Neuronal stem cell (in vitro differentiated cells): ENCODE measurements at places on chromosomes 7 and 10.

DNA sequence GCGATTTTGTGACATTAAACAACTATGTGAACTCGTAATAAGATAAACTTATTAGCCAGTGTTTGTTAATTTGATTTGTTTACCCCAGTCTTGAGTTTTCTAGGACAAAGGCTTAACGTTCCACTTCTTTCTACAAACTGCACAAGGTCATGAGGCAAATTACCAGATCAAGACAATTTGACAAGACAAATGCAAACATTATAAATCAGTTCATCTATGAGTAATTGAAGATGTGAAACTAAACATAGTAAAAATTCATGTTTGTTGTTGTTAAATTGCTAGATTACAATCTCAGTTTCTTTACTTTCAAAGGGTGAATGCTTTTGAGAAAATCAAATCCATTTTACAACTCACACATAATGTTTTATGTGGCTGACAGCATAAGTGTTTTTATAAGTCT is 13.4 kb upstream of the ZNF804B start:
- DNase-seq, result no peak

GRCh38 chr7:66683770-66684123 is 55.1 kb downstream of the KCTD7 start:
- no peak for DNase-seq

DNA sequence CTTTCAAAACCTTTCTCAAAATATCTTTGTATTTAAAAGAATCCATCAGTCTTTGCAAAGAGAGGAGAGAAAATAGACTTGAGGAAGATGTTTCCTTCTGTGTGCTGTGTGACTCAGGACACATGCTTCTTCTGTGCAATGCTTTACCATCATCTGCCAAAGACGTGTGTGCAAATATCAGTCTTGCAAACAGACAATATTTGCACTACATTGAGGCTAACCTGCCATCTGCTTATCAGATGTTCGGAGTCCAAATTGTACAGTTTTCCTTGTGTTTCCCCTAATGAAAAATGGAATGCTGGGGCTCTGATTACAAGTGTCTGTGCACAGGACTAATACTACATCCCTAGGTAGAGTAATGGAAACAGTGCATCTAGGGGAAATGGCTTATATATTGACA is 353.1 kb upstream of the LRRTM3 start:
- DNase-seq, result no peak

DNA sequence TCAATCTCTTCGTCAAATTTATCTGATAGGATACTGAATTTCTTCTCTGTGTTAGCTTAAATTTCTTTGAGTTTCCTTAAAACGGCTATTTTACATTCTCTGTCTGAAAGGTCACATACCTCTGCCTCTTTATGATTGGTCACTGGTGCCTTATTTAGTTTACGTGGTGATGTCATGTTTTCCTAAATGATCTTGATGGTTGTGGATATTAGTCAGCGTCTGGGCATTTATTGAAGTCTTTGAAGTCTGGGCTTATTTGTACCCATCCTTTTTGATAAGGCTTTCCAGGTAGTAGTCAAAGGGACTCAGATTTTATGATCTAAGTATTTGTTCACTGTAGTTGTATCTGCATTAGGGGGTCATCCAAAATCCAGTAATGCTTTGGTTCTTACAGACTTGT is 1407.5 kb upstream of the LRRTM3 start:
- DNase-seq, result no peak

DNA sequence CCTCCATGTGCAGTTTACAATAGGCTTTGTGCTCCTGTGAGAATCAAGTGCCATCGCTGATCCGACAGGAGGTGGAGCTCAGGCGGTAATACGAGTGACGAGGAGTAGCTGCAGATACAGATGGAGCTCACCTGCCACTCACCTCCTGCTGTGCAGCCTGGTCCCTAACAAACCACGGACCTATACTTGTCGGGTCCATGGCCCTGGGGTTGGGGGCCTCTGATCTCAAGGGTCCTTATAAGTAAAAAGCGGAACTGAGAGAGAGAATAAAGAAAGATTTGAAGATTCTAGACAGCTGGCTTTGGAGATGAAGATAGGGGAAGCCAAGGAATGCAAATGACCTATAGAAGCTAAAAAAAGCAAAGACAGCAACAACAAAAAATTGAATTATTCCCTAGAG is 130.6 kb downstream of the PLXDC2 start:
- no peak for DNase-seq

DNA sequence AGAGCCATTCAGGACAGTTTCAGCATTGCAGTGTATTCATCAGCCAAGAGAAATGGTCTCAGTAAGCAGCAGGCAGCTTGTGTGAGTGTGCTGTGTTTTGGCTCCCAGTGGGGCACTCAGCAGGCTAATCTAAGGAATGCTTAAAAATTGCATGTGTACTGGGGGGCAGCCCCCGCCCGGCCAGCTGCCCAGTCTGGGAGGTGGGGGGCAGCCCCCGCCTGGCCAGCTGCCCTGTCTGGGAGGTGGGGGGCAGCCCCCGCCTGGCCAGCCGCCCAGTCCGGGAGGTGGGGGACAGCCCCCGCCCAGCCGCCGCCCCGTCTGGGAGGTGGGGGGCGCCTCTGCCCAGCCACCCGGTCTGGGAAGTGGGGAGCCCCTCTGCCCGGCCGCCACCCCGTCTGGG is 116.2 kb downstream of the GRID1 start:
- no peak for DNase-seq
